Foreskin keratinocyte (primary cell): ENCODE measurements at places on chromosomes 16 and 17. TPM values are rescaled to one million over a fixed set of nuclear protein-coding genes. Genes with fewer than 3 reads are reported as not detected.

Gene PSMB3
- total RNA-seq = 264 and 287 TPM in 2 replicates

Gene SSTR5
- not detected in 2 replicates for total RNA-seq

Gene KRTAP4-4
- total RNA-seq = not detected in 2 replicates

Gene DNAAF8
- total RNA-seq = 0.18 and 0.31 TPM in 2 replicates

Gene CRISPLD2
- total RNA-seq = 0.48 and 0.56 TPM in 2 replicates

Gene SBK1
- total RNA-seq = 0.10 and 0.14 TPM in 2 replicates

Gene NETO2
- 57.4 and 73.3 TPM in 2 replicates for total RNA-seq

Gene TEX14
- total RNA-seq = 0.04 TPM in 1 of 2 replicates, not detected in the other

Gene RARA
- 26.4 and 28.4 TPM in 2 replicates for total RNA-seq

Gene KCNJ2
- 0.10 and 0.28 TPM in 2 replicates for total RNA-seq

Gene MYLK3
- total RNA-seq = 0.04 TPM in 1 of 2 replicates, not detected in the other

Gene GDPD1
- total RNA-seq = 1.3 and 2.2 TPM in 2 replicates

Gene SMIM5
- total RNA-seq = not detected in 2 replicates

Gene RAB40C
- total RNA-seq = 10.9 and 11.2 TPM in 2 replicates

Gene USP43
- total RNA-seq = 6.0 and 8.3 TPM in 2 replicates

Gene SOX9
- total RNA-seq = 50.5 and 66.3 TPM in 2 replicates

Gene KRT14
- 12,113 and 14,268 TPM in 2 replicates for total RNA-seq

Gene CLEC3A
- total RNA-seq = not detected in 2 replicates

Gene USP32
- total RNA-seq = 45.0 and 48.2 TPM in 2 replicates

Gene BRIP1
- 17.4 and 18.1 TPM in 2 replicates for total RNA-seq

Gene ABCA9
- total RNA-seq = not detected in 2 replicates

Gene DYNLRB2
- total RNA-seq = 0.51 TPM in 1 of 2 replicates, not detected in the other

Gene NPIPA7
- total RNA-seq = 7.1 and 7.5 TPM in 2 replicates

Gene CPPED1
- 7.1 and 7.3 TPM in 2 replicates for total RNA-seq

Gene IRX3
- total RNA-seq = 4.3 and 5.1 TPM in 2 replicates

Gene KRTAP1-1
- not detected in 2 replicates for total RNA-seq

Gene CLEC18A
- 0.10 and 0.11 TPM in 2 replicates for total RNA-seq

Gene MT4
- total RNA-seq = not detected in 2 replicates

Gene MNT
- total RNA-seq = 5.3 and 5.9 TPM in 2 replicates

Gene TNP2
- total RNA-seq = not detected in 2 replicates

Gene CDRT15L2
- total RNA-seq = not detected in 2 replicates

Gene FAM171A2
- total RNA-seq = 1.4 and 1.6 TPM in 2 replicates

Gene MAFG
- 13.3 and 13.5 TPM in 2 replicates for total RNA-seq

Gene TIGD7
- 1.2 TPM in 2 replicates for total RNA-seq

Gene PPP1R27
- total RNA-seq = not detected in 2 replicates

Gene DOC2B
- total RNA-seq = not detected in 2 replicates

Gene KRT27
- not detected in 2 replicates for total RNA-seq

Gene CACNG1
- total RNA-seq = not detected in 2 replicates

Gene CCDC92B
- total RNA-seq = 0.07 TPM in 1 of 2 replicates, not detected in the other

Gene CDIPT
- total RNA-seq = 42.3 and 46.6 TPM in 2 replicates

Gene SMIM36
- total RNA-seq = not detected in 2 replicates

Gene CYGB
- 10.2 and 17.8 TPM in 2 replicates for total RNA-seq

Gene BLMH
- total RNA-seq = 16.5 and 24.2 TPM in 2 replicates

Gene C1QL1
- 0.17 and 0.18 TPM in 2 replicates for total RNA-seq

Gene TSNAXIP1
- total RNA-seq = 0.35 and 0.65 TPM in 2 replicates

Gene MFSD11
- 13.8 and 16.3 TPM in 2 replicates for total RNA-seq

Gene MT3
- not detected in 2 replicates for total RNA-seq

Gene TBC1D3C
- total RNA-seq = 0.11 TPM in 1 of 2 replicates, not detected in the other

Gene TMIGD1
- not detected in 2 replicates for total RNA-seq

Gene CCL22
- total RNA-seq = not detected in 2 replicates
